NCI-H774 (cell line): ENCODE measurements at places on chromosomes 13 and 19.

DNA sequence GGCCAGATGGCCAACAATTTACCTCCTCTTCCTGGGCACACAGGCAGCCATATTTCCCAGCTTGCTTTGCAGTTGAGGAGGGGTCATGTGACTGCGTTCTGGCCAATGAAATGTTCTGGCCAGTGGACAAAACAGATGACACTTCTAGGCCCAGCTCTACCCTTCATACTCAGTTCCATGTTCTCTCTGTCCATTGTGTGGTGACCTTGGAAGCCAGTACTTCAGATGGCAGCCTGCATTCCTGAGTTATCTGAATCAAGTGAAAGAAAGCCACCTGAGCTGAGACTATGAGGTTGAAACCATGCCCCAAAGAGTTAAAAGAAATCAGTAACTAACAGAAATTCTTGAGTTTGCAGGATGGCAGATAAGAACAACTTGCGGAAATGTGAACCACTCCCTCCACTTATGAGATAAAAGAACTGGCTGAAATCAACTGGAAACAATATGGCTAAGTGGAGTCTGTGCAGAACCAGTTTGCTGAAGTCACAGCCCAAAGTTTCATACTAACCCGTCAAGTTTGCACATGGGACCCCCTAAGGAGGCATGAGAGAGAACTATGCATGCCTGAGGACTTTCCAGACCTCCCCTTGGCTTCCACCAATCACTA lies 8.1 kb downstream of the FAM187B start:
- DNase-seq = no peak

GRCh38 chr19:45417151-45417550 lies 6.6 kb downstream of the ERCC1 start:
- DNase-seq = no peak

- DNase-seq = no peak
Measured at GRCh38 chr13:30943881-30944280, 11.4 kb downstream of the TEX26 start.

- no peak for DNase-seq
Measured at GRCh38 chr13:26538363-26539317, 18.8 kb upstream of the WASF3 start.

- no peak for DNase-seq
Measured at GRCh38 chr19:48044561-48044960, 682 bp upstream of the CABP5 start.

DNA sequence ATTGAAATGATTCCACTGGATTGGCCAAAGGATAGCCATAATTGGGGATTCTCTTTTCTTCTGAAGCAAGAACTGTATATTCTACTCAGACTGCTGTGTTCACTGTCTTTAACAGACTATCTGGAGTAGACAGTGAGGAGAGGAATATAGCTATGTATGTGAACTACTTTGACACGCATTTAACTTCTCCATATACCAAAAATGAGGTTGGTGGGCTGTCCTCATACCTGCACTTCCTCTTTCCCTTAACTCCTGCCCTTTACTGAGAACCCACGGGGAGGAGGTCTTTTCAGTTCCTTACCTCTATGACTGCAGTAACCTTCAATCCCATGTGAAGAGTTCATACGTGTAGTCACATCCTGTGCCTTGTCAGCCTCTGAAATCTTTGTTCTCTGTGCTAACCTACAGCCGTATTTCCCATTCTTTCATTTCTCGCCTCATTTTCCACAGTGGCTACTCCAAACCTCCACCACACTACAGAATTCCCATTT lies 305.8 kb downstream of the MTUS2 start:
- DNase-seq = no peak

DNA sequence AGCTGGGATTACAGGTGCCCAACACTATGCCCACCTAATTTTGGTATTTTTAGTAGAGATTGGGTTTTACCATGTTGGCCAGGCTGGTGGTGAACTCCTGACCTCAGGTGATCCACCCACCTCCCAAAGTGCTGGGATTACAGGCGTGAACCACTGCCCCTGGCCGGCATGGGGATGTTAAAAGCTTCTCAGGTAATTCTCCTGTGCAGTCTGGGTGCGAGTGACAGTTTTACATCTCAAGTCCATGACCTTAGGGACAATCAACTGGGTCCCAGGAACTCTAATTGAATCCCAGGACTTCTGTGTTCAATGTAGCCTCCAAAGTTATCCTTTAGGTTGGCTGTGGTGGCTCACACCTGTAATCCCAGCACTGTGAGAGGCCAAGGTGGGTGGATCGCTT lies 100.1 kb upstream of the TSHZ3 start:
- DNase-seq = no peak

DNA sequence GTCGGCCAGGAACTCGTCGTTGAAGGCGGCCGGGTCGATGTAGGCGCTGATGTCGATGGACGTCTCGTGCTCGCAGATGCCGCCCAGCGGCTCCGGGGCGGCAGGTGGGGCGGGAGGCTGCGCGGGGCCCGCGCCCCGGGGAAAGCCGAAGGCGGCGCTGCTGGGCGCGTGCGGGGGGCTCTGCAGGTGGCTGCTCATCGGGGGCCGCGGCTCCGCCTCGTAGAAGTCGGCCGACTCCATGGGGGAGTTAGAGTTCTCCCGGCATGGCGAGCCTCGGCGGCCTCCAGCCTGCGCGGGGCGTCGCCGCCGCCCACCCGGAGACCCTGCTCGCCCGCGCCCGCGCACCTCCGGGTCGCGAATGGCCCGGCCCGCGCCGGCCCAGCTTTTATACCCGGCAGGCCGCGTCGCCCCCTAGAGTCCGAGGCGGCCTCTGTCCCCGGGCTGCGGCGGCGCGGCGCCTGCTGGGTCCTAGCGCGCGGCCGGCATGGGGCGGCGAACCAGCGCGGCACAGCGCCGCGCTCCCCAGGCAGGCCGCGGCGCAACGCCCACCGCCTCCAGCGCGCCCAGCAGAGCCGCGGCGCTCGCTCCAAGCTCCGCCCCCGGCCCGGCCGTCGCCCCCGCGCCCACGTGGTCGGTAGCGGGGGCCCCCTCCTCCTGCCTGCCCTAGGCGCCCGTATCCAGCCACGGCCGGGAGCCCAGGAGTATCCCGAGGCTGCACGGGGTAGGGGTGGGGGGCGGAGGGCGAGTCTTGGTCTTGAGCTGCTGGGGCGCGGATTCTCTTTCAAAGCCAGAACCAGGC lies at the start of gene CEBPA:
Gene CEBPA (minus strand): TSS at position 360 of the 799 bp plus-strand sequence. CDS start 120 bp downstream, at position 240.
- DNase-seq = no peak

- no peak for DNase-seq
Measured at GRCh38 chr13:65914716-65915115, 1315.4 kb downstream of the PCDH9 start.

- DNase-seq = no peak
Measured at GRCh38 chr19:49932041-49932451, 2.7 kb upstream of the NUP62 start.

DNA sequence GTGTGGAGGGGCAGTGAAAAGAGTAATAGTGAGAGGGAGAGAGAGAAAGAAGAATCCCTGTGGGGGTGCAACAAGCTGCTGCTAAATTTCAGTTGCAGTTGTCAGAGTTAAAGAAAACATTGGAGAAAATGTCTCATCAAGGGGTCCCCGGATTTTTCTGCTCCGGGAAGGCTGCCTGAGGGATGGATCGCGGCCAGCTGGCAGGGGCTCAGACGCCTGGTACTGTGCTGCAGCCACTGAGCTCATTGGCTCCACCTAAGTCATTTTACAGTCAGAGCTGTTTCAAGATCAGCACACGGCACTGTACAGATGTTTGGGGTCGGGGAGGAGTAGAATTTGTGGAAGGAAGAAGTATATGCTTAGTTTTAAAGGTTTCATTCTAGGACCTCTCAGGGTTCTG lies 106.2 kb downstream of the SHISA2 start:
- DNase-seq = no peak

DNA sequence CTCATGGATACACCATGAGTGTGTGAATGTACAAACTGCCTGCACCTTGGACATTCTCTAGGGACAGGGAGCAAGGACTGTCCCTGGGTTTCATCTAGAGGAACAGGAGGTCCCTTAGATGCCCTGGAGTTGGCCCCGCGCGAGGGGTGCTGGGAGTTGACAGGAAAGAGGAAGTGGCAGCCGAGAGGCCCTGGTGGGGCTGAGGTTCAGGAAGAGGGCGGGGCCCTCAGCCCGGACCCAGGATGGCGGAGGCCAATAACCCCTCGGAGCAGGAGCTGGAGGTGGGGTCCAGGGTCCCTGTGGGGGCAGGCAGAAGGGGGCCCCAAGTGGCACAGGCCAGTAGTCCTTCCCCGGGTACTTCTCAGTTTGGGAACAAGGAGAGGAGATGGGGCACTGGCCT lies 6.9 kb downstream of the PKN1 start:
- DNase-seq = no peak

DNA sequence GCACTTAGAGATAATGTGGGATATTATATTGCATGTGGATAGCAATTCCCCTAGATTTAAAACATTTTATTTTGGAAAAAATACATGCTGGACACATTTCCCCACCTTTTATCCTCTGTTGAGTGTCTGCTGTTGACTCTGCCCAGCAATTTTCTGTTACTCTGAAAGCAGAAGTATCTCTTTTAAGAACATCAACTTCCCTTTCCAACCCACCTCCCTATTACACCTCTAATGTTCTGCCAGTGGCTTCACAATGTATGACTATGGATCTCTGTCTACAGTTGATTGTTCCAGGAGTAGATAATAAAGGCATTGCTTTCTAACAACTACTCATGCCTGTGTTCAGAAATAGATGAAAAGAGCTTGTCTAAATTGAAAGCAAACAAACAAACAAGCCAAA lies 754.8 kb upstream of the SLITRK6 start:
- no peak for DNase-seq
